ENCODE measurements at places on chromosomes 12 and 14.

DNA sequence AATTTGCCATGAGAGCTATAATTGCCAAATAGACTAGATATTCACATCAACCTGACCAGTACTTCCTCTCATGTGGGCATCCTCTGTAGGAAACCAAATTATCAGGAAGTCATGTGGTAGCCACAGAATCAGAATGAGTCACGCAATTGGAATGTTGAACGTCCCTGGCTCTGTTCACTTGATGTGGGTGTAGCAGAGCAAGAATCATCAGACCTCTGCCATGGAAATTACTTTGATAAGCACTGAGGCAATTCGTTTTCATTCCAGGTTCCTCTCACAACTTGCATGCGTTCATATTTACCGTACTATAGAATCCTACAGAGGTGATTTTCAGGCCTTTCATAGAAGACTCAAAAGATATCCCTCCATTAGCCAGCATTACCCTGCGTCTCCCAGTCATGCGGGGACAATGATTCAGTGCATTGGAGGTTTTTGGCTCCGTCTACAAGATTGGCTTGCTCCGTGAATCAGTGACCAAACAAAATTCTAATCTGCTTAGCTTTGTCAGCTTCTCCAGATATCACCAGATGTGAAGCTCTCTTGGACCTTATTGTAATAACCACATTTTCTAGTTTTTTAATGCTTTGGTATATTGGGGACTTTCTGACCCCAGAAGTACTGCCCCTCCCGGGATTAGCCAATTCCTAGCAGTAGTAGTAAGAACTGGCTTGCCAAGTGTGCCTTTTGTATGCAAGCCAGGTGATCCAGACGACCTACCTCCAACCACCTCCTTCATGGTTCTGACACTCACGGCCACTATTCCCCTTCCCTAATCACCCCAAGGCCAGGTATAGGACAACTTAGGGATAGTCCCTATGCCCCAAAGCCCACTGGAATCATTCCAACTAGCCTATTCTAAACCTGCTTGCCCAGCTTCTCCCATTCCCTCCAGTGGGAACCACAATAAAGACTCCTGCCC, 133.4 kb downstream of the KICS2 start:
- peak; percentile 93 for DNase-seq

DNA sequence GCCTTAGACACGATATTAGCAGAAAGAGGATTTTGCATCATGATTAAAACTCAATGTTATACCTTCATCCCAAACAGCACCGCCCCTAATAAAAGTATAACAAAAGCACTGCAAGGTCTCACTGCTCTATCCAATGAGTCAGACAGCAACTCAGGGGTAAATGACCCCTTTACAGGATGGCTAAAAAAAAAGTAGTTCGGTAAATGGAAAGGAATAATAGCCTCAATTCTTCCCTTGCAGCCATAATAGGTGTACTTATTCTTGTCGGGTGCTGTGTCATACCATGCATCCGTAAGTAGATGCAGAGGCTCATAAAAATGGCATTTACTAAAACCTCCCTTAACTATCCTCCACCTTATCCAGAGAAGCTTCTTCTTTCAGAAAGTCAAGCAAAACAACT, 53.9 kb upstream of the AP4S1 start:
- no peak for DNase-seq

DNA sequence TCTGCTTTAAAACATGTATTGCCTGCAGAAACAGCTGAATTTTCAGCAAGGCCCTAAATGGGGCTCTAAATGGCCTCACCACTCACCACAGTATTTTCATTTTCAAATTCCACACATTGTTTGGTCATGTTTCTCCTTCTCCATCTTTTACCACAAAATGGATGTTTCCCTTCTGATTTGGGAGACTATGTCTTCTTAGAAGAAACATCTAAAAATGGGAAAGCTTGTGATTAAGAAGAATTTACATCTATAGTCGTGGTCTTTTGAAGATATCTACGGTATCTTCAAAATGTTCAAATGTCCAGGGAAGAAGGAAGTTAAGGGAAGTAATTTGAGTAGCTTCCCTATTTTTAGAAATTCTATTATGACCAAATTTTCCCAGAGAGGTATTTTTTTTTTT, 20.7 kb upstream of the TUBA1C start:
- peak; percentile 57 for DNase-seq

GRCh38 chr12:3035815-3036702, 41.1 kb upstream of the TSPAN9 start:
- DNase-seq, result no peak

- peak; percentile 94 for DNase-seq
Observed at GRCh38 chr12:128920468-128920867, 67.2 kb downstream of the GLT1D1 start.

GRCh38 chr12:129363041-129363440, 509.8 kb downstream of the GLT1D1 start:
- DNase-seq, result no peak

DNA sequence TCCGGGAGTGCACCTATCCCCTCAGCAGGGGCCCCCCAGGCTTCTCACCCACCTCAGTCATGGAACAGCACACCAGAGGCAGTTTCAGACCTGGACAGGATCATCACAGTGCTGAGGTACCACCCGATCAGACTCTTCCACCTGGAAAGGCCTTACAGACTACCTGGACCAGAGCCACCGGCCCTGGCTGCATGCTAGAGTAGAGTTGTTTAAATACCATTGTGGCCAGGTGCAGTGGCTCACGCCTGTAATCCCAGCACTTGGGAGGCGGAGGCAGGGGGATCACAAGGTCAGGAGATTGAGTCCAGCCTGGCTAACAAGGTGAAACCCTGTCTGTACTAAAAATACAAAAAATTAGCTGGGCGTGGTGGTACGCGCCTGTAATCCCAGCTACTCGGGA, 61.5 kb downstream of the TSPAN11 start:
- DNase-seq, result no peak

DNA sequence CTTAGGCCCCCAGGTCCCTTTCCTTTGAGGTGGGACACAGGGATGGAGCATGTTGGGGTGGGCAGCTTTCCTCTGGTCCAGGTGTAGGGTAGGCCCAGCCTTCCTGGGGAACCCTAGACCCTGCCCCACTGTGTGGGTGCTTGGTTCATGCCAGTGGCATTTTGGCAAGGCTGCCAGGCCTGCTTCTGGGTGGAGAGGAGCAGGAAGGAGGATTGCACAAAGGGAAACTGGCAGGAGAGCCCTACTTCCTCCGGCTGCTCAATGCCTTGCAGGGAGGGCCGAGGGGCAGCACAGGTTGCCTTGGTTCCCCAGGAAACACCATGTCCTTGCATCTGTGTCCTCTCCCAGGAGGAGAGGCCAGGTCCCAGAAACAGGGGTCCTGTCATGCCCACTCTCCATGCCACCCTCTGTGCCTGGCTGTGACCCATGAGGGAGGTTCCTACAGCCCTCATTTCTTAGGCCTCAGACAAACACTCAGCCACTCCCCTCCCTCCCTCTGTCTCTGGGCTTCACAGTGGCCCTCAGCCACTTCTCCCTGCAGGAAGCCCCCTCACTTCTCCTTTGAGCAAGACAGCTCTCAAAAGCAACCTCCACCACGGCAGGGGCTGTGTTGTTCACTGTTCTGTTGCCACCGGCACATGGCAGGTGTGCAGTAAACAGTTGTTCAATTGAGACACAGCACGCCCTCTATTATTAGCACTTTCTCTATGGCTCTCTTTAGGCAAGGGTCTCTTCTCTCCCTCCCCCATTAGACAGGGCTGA, 6.8 kb upstream of the KRT80 start:
- peak; percentile 75 for DNase-seq

GRCh38 chr14:66139432-66139831, 346.7 kb upstream of the CCDC196 start:
- DNase-seq, result no peak

DNA sequence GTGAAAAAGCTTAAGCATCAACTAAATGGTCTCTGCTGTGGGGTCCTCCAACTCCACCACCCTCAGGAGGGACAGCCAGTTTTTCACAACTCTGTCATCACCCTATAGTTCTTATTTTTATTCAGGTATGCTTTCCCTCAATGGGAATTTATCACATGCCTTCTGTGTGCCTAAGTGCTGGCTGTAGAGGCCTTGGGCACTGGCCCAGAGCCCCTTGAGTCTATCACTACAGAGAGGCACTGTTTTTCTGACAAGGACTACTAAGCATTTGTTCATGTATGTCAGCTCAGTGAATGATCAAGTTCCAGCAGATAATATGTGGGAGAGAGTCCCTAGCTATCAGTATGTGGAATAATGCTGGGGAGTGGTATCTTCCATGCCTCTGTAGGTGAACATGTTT, 463.9 kb downstream of the NPAS3 start:
- no peak for DNase-seq

- no peak for DNase-seq
Observed at GRCh38 chr12:129971721-129972120, 67.9 kb upstream of the TMEM132D start.

GRCh38 chr12:65535946-65536345, 257.5 kb downstream of the MSRB3 start:
- no peak for DNase-seq

DNA sequence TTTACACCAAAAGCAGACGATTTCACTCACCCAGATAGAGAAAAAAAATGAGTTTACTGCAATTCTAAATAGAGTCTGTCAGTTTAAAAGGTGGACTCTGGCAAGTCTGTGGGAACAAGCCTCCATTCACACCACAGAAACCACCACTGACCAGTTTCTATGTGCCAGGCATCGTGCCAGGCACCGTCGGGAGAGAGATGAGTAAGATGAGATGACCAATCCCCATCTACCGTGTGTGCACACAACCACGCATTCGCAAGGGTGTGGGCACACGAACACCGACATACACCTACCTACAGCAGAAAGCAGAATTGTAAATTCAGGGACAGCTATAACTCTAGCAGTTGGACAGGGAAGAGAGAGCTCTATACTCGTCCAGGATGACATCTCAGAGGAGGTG, 58.3 kb downstream of the PRIMA1 start:
- peak; percentile 34 for DNase-seq

- DNase-seq, result peak; percentile 86
Observed at GRCh38 chr12:89433634-89434033, 81.3 kb upstream of the DUSP6 start.

DNA sequence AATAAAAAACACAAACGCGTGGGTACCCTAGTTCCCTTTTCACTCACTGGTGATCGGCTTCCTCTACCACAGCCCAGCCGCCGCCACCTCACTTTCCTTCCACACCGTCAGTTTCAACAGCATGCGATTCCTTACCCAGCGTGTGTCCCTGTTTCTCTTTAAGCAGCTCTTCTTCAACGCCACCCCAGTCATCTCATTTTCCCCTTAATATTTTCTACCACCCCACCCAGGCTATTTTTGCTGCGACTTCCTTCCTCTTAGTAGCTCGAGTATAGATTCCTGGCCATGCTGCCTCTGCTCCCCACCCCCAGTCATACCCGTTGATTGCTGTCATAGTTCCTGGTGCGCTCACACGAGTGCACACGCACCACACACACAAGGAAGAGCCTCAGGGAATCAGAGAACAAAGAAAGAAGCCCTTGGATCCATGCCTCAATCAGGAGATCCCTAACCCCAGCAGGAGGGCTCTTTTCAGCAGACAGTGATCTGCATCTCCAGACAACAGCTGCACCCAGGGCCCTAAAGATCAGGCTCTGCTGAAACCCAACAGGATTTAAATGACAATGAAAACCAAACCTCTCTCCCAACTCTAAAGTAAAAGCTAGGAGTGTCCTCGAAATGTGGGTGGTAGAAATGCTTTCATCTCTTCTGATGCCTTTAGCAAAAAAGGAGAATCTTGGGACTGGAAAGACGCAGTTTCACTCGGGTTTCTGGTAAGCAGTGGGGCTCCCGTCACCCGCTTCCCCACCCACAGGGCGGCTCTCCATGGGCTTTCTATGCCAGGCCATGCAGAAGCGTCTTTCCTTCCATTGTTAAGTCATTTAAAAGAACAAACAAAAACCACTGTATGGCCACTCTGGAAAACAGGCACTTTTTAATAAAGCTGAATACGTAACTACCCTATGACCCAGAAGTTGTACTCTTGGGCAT, 23.8 kb downstream of the VPS37B start:
- peak; percentile 86 for DNase-seq

- no peak for DNase-seq
Observed at GRCh38 chr12:97229004-97229403, 233.6 kb upstream of the RMST start.

- no peak for DNase-seq
Observed at GRCh38 chr12:28711421-28711820, 437.7 kb upstream of the FAR2 start.

DNA sequence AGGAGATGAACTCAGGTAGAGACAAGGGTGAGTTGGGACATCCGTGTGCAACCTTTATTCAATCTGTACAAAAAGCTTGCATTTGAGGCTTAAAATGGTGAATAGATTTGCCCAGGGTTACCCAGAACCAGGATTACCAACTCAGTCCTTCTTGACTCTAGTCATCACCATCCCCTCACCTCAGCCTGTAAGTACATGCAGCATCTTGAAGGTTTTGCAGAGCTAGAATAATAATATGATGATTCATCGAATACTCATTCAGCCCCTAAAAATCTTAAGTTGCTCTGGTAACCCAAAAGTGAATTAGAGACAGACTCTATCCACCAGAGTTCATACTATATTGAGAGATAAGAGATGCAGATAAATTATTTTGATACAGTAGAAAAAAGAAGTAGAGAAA, 90.3 kb downstream of the NKX2-1 start:
- no peak for DNase-seq

DNA sequence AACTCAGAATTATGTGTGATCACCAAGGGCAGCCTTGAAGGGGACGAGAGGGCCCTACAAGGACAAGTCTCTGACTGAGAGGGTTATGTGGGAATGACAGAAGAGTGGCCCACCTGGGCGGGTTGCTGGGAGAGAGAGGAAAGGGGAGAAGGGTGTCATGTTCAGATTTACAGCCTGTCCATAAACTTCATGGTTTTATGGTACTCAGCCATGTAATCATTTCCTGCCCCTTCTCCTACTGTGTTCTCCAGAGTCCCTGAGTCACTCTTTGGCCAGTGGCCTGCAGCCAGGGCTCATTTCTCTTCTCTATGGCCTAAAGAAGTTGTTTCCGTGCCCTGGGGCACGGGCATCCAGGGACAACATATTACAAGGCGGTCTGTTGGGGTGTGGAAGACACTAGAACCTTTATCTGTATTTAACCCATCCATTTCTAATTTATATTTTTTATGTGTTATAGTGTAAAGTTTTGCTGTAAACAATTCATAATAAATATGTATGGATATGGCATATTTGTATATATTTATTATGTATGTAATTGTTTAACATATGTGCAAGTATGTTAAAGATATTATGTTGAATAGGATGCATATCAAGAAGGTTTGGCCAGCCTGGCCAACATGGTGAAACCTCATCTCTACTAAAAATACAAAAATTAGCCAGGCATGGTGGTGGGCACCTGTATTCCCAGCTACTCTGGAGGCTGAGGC, 26.9 kb downstream of the DDX47 start:
- DNase-seq, result no peak

GRCh38 chr12:49985981-49986380, 13.2 kb downstream of the AQP6 start:
- DNase-seq, result no peak

GRCh38 chr12:96045566-96045965, 10.2 kb upstream of the LTA4H start:
- no peak for DNase-seq

- no peak for DNase-seq
Observed at GRCh38 chr12:93990832-93991803, 157.3 kb upstream of the PLXNC1 start.
